ENCODE measurements at places on chromosomes 13 and 19.

GRCh38 chr13:28585561-28585960 is 73.4 kb upstream of the POMP start:
- no peak for DNase-seq

GRCh38 chr13:66312312-66313087 is 917.6 kb downstream of the PCDH9 start:
- no peak for DNase-seq

- DNase-seq = no peak
Measured at GRCh38 chr13:83201506-83201905, 680.8 kb downstream of the SLITRK1 start.

DNA sequence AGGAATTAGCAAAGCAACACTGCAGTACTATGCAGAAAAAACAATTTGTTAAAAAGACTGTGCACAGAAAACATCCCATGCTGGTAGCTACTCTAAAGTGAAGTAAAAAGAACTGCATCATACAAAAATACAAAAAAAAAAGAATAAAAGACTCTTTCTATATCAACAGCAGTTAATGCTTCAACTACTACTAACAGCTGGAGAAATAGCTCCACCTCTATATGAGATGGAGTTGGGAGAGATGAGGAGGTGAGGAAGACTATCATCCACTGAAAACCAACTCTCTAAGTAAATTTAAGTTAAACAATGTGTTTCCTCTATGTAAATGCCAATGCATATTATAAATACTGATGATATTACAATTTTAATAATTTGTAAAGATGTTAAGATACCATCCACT is 1.8 kb downstream of the ZC3H13 start:
- no peak for DNase-seq

DNA sequence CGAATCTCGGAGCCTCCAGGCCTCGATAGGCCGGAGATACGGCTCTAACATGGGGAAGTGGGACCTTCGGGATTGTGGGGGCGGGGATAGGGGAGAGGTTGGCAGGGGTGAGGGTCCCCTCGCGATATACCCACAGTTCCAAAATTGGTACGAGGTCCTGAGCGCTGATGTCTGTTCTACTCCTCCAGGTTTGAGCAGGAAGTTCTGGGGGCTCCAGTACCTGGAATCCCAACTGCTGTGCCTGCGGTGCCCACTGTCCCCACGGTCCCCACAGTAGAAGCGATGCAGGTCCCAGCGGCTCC is 447 bp downstream of the RBM42 start:
- DNase-seq = no peak

- DNase-seq = no peak
Measured at GRCh38 chr19:6042776-6043726, 65.1 kb upstream of the RANBP3 start.

DNA sequence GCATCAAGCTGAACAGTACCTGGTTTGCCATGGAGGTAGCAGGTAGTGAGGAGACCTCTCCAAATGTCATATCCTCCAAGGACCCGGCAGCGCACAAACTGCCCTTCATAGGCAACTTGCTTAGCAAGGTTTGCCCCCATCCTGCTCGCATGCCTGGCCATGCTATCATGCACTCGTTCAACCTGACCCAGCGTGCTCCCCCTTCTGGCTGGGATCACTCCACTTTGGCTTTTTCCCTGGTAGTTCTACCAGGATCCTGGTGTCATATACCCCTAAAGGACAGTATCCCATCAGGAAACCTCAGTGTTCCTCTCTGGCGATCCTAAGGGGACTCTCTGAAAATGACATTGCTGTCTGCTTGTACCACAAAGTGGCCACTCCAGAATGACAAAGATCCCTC is 38.6 kb upstream of the ZNF30 start:
- no peak for DNase-seq

Data from activated T-helper 1 cell treated with Interleukin-2 at 50 U/mL for 16 hours (primary cell).